ENCODE measurements at places on chromosomes 6 and 20.

- DNase-seq, result no peak
These were observed 124.3 kb upstream of the MLIP start for GRCh38 chr6:53986721-53987521.

GRCh38 chr20:25006431-25007167, 14.0 kb upstream of the APMAP start:
- DNase-seq, result no peak

GRCh38 chr6:29908710-29909109, 33.6 kb upstream of the HLA-A start:
- no peak for DNase-seq

DNA sequence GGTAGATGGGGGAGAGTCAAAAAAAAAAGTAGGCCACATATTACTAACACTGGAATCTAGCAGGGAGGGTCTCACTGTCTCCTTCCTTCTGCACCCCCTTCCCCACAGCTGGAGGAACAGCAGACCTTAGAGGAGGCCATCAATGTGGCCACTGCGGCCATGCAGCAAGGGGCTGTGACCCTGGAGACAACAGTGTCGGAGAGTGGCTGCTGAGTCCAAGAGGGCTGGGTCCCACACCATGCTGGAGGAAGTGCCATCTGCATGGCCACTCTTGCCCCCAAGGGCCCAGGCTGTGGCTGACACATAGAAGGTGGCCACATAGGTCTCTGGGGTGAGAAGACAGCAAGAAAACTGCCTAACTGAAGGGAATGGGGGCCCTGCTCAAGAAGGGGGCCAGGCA, 2.6 kb upstream of the DEF6 start:
- no peak for DNase-seq

GRCh38 chr6:111711984-111712752, 106.5 kb upstream of the TRAF3IP2 start:
- no peak for DNase-seq

DNA sequence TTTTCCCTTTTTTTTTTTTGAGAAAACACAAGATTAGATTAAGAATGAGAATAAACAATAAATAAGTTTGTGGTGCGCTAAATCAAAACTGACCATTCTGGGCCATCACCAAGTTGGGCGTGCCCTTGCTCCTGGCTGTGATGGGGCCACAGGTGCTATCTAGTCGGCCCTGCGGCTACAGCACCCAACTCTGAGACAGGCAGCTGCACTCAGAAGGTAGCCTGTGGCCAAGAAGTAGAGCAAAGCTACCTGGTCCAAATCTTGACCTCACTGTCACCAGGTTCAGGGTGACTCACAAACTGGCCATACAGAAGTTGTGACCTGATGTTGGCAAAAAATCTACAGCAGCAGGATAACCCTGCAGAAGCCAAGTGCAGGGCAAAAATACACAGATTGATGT, 3.4 kb downstream of the TXNDC5 start:
- DNase-seq, result no peak

GRCh38 chr20:60332523-60332922, 374.3 kb downstream of the CDH26 start:
- no peak for DNase-seq

DNA sequence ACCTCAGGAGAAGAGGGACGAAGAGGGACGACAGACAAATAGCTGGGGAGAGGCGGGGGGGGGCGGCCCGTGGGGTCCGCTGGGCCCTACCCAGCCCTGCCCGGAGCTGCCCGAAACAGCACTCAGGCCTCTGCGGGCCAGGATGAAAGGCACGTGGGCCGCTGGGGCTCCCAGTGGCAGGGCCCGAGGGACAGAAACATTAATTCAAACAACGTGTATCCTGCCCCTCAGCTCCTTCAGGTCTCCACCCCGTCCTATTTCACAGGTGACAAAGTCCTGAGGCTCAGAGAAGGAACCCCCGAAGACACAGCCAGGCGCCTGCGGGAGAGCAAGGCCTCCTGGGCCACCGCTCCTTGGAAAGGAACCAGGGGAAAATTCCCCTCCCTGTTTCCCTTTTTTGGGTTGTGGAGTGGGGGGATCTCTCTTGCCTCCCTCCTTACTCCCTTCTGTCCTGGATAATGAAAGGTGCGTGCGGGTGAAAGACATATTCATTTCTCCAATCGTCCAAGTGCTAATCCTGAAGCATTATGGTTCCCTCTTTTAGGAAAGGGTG, 93.3 kb downstream of the RNASET2 start:
- DNase-seq, result no peak

DNA sequence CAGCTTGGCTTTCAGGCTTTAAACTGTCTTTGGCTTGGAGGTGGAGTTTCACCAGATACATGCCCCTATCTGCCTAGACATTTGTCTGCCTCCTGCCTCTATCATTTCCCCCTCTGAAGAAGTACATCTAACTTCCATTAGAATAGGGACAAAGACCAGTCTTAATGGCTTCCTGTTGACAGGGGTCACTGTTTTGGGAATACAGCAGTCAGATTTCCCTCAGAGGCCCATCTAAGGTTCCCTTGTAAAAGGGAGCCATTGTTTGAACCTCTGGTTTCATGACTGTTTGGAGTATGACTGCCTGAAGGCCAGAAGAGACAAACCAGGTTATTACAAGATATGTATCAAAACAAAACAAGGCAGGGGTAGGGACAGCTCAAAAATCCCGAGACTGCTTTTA, 665.7 kb upstream of the GJE1 start:
- DNase-seq, result no peak

DNA sequence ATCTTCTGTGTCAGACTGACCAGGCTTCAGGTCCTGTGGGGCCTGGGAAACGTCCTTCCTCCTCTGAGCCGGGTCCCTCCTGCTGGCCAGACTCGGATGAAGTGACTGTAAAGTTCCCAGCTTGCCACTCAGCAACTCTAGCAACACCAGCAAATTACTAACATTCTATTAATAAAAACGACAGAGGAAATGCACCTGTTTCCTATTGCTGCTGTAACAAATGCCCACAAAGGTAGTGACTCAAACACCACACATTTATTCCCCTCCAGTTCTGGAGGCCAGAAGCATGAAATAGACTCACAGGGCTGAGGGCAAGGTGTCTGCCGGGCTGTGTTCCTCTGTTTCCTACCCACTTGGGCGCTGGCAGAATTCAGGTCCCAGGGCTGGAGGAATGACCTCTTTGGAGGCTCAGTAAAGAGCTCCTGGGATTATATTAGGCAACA, 48.8 kb downstream of the CTCFL start:
- DNase-seq, result no peak

- no peak for DNase-seq
These were observed 32.3 kb downstream of the KCNQ5 start for GRCh38 chr6:72654071-72654621.

DNA sequence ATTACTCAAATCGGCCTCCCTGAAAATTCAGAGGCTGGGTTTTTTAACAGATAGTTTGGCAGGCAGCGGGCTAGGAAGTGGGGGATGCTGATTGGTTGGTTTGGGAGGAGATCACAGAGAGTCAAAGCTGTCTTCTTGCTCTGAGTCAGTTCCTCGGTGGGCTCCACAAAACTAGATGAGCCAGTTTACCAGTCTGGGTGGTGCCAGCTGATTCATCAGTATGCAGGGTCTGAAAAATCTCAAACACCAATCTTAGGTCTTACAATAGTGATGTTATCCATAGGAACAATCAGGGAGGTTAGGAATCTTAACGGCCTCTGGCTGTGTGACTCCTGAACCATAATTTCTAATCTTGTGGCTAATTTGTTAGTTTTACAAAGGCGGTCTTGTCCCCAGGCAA, 190.7 kb downstream of the C6orf118 start:
- no peak for DNase-seq

- DNase-seq, result no peak
These were observed 96.7 kb downstream of the MAP3K7 start for GRCh38 chr6:90490030-90490716.

GRCh38 chr20:7333841-7334240, 566.4 kb downstream of the BMP2 start:
- no peak for DNase-seq

GRCh38 chr20:44773070-44773829, 27.6 kb downstream of the KCNK15 start:
- no peak for DNase-seq

DNA sequence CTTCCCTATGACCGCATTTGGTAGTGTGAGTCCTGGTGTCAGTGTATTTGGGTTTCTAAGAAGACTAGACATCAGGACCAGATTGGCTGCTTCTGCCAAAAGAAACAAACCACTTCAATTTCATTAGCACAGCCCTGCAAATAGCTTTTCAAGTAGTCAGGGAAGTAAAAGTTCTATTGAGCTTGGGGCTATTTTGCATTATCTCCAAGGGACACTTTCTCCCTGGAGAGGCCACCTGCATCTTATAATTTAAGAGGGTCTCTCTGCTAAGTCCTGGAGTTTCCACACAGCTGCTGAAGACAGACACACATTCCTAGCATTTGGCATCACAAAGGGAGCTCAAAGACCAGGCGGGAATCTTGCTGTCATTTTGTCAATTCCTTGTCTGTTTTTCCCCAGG, 141.2 kb downstream of the BMP2 start:
- DNase-seq, result no peak
